ENCODE measurements at places on chromosomes 12 and 14.

GRCh38 chr14:52238682-52239081 lies 28.8 kb upstream of the PTGDR start:
- no peak for DNase-seq

DNA sequence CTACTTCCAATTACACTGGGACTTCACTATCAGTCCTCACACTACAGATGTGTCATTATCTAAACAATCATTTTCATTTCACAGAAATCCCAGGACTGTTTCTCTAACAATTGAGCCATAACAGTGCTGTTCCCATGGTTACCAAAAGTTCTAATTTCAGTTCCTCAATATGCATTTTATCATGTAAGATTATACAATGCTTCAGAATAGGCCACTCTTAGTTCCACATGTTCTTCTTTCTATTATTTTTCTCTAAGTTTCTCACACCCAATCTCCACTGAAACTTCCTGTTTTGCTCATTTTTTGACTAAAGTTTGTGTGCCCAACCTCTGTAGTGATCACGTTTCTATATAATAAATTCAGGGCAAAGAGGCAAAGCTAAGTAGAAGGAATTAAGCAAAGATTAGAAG lies 185.8 kb downstream of the DUSP6 start:
- no peak for DNase-seq

DNA sequence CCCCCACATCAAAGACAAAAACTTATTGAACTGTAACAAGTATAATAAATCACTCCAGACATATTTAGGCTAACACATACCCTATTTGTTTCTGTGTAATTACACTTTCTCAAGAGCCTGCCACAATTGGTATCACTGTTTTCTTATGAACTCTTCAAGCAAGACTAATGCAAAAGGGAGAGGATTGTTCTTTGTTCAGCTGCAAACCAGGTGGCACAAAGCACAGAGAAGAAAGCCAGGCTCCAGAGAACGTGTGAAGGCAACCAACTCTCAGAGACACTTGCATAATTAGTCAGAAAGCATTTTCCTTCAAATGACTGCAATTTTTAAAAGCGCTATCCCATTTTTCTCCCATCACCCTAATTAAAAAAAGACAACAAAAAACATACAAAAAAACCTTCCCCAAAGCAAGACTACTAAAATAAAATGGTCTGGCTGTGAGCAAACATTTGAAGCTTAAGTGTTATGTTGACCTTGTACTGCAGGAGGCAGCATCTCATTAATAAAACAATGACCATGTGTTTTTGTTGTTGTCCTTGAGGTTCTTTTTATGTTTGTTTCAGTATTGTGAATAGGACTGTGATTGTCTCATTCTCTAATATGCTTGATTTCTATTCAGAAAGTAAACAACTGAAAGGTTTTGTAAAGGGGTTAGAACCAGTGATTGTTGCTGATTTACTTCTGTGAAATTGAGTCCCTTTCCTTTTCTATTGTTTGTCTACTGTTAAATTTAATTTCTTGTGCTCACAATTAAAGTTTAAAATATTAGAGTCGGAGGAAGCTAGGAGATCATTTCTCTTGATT lies 452.7 kb upstream of the PDE3A start:
- no peak for DNase-seq

DNA sequence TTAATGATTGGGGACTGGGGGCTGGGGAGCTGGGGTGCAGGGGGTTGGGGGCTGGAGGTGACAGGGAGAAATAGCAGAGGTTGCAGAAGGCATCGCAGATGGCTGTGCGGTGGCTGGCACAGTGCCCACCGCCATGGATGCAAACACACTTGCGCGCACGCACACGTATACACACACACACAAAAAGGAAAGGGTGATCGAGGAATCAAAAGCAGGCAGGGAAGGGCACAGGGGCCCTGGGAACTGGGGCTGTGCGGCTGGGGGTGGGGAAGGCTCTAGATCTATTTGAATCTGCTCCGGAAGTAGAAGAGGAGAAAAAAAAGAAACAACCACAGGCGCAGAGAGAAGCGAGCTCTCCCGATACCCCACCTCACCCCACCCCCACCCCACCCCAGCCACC lies 39.4 kb downstream of the ZFHX2 start:
- no peak for DNase-seq

GRCh38 chr12:93183940-93184671 lies 193.6 kb upstream of the NUDT4 start:
- no peak for DNase-seq

GRCh38 chr12:27971606-27972005 lies 927 bp downstream of the PTHLH start:
- DNase-seq, result no peak

GRCh38 chr12:11875414-11875935 lies 195.3 kb upstream of the BCL2L14 start:
- peak; percentile 9 for DNase-seq

GRCh38 chr12:118058227-118058626 lies 2.8 kb downstream of the WSB2 start:
- DNase-seq, result no peak

GRCh38 chr12:124767066-124767821 lies 96.4 kb downstream of the SCARB1 start:
- peak; percentile 63 for DNase-seq

GRCh38 chr14:105999361-106000028 lies 473.1 kb downstream of the TMEM121 start:
- no peak for DNase-seq

GRCh38 chr12:47237751-47238211 lies 158.0 kb upstream of the AMIGO2 start:
- DNase-seq, result no peak

DNA sequence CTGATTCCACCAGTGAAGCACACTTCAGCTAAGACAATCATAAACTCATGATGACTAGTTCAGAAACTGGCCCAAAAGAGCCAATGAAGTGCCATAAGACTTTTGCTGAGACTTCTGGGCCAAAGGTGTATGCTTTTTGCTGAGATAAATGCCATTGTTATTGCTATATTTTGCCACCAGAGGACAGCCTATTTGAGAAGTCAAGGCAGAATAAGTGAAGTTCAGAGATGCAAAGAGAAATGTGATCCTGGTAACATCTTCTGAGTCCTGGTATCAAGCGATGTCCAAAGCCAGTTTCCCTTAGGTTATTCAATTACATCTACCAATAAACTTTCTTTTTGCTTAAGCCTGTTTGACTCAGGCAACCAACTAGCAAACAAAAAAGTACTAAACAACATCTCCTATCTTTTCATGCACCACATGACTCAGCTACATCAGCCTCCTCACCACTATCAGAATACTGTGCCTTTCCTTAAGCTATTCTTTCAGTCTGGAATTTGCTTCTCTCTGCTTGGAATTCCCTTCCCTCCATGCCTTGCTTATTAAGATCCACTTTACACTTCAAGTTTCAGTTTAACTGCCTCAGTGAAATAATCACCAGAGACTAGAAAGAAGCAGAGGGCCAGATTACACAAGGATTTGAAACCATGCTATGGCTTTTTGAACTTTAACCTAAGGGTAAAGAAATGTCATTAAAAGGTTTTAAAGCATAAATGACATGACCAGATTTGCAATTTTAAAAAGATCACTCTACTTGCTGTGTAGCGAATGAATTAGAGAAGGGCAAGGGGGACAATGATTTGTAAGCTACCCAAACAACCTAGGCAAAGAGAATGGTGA lies 14.0 kb downstream of the CRY1 start:
- DNase-seq, result no peak

DNA sequence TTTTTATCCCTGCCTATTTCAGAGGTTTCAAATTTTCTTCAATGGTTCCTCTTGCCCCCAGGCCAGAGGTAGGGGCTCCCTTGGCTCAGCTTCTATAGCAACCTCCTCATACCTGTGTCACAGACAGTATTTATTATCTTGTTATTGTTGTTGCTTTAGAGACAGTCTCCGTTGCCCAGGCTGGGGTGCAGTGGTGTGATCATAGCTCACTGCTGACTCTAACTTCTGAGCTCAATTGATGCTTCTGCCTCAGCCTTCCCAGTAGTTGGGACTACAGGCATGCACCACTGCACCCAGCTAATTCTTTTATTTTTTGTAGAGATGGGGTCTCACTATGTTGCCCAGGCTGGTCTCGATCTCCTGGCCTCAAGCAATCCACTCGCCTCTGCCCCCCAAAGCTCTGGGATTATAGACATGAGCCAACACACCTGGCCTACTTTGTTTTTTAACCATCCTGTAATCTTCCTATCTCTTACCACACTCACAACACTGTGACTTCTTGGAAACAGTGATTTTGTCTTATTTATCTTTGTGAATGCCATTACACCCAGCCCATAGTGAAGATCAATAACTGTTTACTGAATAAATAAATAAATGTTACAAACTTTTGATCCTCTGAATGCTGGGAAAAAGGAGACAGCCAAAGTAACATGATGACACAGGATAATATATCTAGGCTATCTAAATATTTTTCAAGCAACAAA lies 95.9 kb downstream of the PHLDA1 start:
- no peak for DNase-seq

- no peak for DNase-seq
Observed at GRCh38 chr14:50770586-50770985, 60.4 kb downstream of the NIN start.

Data from stimulated activated CD4-positive, alpha-beta T cell treated with anti-CD3 and anti-CD28 coated beads, Interleukin-2, amount 100 ng/mL, for 4 hours (primary cell).